Lung (tissue), 17 donors: ENCODE measurements at places on chromosomes 7 and 10. TPM values are rescaled to one million over a fixed set of nuclear protein-coding genes. Genes with fewer than 3 reads are reported as not detected.

- no peak within 1 kb of the TSS for H3K4me3 ChIP-seq
- no peak for DNase-seq
- H3K27ac ChIP-seq: no peak within 1 kb of the TSS
- H3K4me1 ChIP-seq: no peaks in the 10 kb centered on the region
- no peaks in the 10 kb centered on the region for H3K36me3 ChIP-seq
Measured at GRCh38 chr10:13234172-13234571, at the start of gene UCMA. UCMA (minus strand) TSS chr10:13234374; CDS start chr10:13234258, 116 bp downstream.

BMPER gene
- 51.0 TPM for total RNA-seq

- no peak overlapping the region for H3K27ac ChIP-seq
- H3K4me1 ChIP-seq: no peaks in the 10 kb centered on the region
- no peak overlapping the region for H3K4me3 ChIP-seq
- no peak for DNase-seq
Measured at GRCh38 chr7:79090543-79090942, 362.9 kb downstream of the MAGI2 start.

GRCh38 chr10:73923935-73924598 is 13.1 kb downstream of the PLAU start:
- H3K36me3 ChIP-seq: no peaks in the 10 kb centered on the region
- H3K4me1 ChIP-seq: no peaks in the 10 kb centered on the region
- H3K27me3 ChIP-seq: no peaks in the 10 kb centered on the region
- H3K4me3 ChIP-seq: no peak overlapping the region
- H3K27ac ChIP-seq: no peak overlapping the region
- no peak for DNase-seq

DNA sequence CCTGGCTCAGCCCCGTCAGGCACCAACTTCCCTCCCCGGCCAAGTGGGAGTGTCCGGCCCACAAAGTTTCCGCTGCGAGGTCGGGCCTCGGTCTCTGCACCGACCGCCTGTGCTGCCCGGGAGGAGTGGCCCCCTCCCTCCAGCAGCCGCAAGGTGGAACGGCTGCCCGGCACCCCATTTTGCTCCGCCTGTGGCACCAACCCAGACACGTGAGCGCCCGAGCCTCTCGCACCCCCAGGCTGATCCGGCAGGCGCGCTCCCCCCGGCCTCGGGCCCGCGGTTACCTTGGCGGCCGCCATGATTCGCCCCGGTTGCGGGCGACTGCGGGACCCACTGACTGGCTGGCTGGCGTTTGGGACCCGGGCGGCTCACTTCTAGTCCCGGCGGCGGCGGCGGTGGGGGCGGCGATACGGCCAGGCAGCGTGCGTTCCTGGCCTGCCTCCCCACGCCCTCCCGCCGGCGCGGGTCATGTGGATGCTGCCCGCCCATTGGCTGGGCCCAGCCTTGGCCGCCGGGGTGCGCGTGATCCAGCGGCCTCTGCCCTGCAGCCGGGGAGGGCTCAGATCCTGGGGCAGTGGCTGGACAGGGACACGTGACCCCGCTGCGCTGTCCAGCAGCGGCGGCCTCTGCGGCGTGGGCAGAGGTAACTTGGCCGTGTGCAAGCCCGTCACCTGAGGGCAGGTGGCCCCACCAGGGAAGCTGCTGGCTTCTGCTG is at the start of gene SLC25A13:
Gene SLC25A13 (minus strand): TSS at position 441 of the 715 bp plus-strand sequence. CDS start 142 bp downstream, at position 299.
- peak within 1 kb of the TSS; percentile 94 for H3K27ac ChIP-seq
- peak; percentile 89 for DNase-seq
- peak within 1 kb of the TSS; percentile 88 for H3K4me3 ChIP-seq
- H3K27me3 ChIP-seq: no peaks in the 10 kb centered on the region
- peaks cover 8% of the 10 kb centered on the region for H3K4me1 ChIP-seq
- H3K36me3 ChIP-seq: no peaks in the 10 kb centered on the region

TRIM50 gene
- total RNA-seq: 0.34 TPM
